ENCODE measurements at places on chromosomes 2 and 18.

- DNase-seq: no peak
Measured at GRCh38 chr2:159904127-159904958, 106.3 kb upstream of the CD302 start.

GRCh38 chr2:36618381-36618780, 20.4 kb upstream of the FEZ2 start:
- DNase-seq: no peak

- DNase-seq: no peak
Measured at GRCh38 chr2:84487298-84487996, 28.4 kb upstream of the SUCLG1 start.

DNA sequence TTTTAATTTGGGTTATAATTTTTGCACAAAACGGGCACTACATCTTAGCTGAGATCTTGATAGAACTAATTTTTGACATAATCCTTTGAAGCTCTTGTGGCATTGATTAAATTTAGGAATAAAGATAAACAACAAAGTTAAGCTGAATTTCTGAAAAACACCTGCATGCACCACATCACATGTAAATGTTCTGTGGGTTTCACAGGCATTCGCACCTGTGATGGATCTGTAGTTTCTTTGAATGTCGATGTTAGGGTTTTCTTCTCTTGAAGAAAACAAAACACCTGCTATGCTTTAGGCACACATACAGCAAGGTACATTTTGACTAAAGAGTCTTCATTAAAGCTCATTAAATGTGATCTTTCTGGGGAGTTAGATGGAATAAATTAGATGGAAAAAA, 60.3 kb downstream of the RPIA start:
- DNase-seq: no peak

DNA sequence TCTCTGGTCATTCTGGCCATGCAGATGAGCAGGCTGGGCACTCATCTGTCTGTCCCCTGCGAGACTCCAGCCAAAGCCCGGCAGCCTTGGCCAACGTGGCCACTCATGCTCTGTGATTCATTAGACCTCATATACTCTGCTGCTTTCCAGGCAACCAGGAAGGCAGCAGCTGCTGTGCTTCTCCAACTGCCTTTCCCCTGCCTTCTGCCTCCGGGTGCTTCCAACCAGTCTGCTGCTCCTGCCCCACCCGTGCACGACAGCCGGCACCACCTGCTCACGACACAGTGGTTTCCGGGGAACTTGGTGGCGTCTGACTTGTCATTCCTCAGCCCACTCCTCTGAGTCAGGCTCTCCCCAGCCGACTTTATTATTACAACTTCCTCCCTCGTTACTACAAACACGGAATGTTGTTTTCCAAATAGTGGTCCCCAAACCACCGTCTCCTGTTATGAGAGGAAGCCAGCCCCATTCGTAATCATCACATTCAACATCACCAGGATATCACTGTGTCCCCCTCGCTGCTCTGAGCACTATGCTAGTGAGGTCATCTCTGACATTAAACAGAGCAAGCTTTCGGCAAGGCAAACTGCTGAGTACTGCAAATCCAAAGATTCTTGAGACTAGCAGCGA, 392.4 kb downstream of the ALK start:
- no peak for DNase-seq

DNA sequence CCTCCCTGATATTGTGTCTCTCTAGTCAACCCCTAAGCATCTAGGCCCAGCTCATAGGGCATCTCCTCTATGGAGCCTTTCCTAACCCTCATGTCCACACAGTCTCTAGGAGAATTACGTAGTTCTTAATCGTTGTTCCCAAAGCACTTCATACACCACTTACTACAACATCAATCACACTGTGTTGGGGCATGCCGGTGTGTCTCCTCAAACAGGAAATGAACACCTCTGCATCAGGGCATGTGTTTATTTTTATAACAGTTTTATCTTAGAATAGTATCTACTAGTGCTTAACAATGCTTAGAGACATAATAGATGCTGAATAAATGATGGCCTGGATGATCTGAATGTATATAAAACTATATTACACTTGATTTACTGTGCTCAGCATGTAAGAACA, 19.7 kb downstream of the CYP1B1 start:
- no peak for DNase-seq

DNA sequence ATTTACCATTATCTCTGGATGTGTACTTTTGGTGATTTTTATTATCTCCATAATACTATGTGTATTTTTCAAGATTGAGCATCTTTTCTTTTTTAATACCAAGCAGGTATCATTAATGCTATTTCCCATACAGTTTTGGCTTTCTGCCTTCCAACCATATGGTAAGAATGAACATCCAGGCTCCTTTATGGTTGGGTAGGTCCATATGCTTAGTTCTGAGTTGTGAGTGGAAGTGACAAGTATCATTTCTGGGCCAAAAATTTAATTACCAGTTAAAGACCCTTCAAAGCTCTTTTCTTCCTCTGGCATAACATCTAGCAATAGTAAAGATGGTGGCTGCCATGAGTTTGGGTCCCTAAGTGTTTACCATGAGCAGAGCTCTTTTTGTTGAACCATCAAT, 4.3 kb upstream of the RBM43 start:
- DNase-seq: no peak

DNA sequence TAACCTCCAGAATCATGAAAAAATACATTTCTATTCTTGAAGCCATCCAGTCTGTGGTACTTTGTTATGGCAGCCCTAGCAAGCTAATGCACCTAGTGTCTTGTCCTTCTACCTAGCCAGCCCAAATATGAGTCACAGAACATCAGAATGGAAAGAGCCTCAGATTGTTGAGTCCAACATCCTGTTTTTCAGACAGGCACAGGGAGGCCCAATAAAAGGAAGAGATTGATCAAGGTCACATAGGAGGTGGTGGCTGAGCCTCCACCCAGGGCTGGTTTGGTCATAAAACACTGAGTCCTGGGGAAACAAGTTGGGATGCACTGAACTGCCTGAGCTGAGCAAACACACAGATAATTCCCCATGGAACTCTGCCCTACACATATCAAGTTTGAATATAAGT, 195.5 kb downstream of the TTC32 start:
- DNase-seq: no peak

- no peak for DNase-seq
Measured at GRCh38 chr2:156147594-156148330, 184.8 kb downstream of the NR4A2 start.

GRCh38 chr18:8045160-8045883, 478.2 kb downstream of the PTPRM start:
- no peak for DNase-seq
